Dermis blood vessel endothelial cell (primary cell): ENCODE measurements at places on chromosomes 6 and 20. TPM values are rescaled to one million over a fixed set of nuclear protein-coding genes. Genes with fewer than 3 reads are reported as not detected.

ZNF165 gene
- 0.17 and 0.23 TPM in 2 replicates for total RNA-seq

FAM162B gene
- 4.3 and 5.6 TPM in 2 replicates for total RNA-seq

CTCFL gene
- total RNA-seq, result not detected in 2 replicates

CENPQ gene
- total RNA-seq, result 5.1 and 8.7 TPM in 2 replicates

PPP1R16B gene
- total RNA-seq, result 247 and 304 TPM in 2 replicates

MAFB gene
- 3.4 and 5.9 TPM in 2 replicates for total RNA-seq

PGC gene
- total RNA-seq, result not detected in 2 replicates

HCRTR2 gene
- total RNA-seq, result not detected in 2 replicates

BEND6 gene
- 0.14 and 0.34 TPM in 2 replicates for total RNA-seq

APCDD1L gene
- total RNA-seq, result 0.17 and 0.19 TPM in 2 replicates

PDE7B gene
- total RNA-seq, result 26.6 and 58.5 TPM in 2 replicates

SOBP gene
- total RNA-seq, result 0.42 and 1.0 TPM in 2 replicates
